ENCODE measurements at places on chromosomes 3 and 15.
A peak's percentile ranks its signal among the peaks of the same experiment; 100 is the strongest.

DNA sequence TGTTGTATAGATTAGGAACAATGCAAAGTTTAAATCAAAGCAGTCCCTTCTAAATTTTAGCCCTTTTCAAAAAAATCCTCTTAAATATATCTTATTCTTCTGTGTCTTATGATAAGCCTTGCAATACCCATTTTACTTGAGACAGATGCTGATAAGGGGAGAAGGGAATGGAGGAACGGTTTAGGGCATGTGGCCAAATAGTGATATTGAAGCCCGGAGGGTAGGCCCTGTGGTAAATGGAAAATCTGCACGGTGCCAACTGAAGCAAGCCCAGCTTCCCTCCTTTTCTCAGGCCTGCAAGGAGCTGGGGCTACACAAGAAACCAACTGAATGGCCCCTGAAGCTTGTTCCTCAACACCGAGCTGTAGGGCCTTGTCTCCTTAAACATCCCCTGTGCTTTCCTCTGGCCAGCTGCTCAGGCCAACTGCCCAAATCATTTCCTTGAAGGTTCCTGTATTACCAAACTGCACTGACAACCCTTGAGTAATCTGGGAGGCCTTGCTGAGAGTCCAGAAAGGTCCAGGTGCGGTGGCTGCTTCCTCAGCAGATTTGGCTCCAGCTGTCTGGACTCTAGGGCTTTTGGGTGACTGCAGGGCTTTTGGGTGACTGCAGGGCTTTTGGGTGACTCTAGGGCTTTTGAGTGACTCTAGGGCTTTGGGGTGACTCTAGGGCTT is 67.2 kb downstream of the NCEH1 start:
- no peak for DNase-seq

GRCh38 chr3:196440041-196440537 is 7.9 kb upstream of the UBXN7 start:
- no peak for DNase-seq

- no peak for DNase-seq
Measured at GRCh38 chr15:63044645-63045464, 2.3 kb downstream of the TPM1 start.

- DNase-seq = no peak
Measured at GRCh38 chr15:62128916-62129315, 36.2 kb downstream of the C2CD4B start.

- no peak for DNase-seq
Measured at GRCh38 chr3:141940194-141940776, 63.8 kb downstream of the ATP1B3 start.

GRCh38 chr15:90844696-90845095 is 23.7 kb upstream of the FURIN start:
- DNase-seq = no peak

DNA sequence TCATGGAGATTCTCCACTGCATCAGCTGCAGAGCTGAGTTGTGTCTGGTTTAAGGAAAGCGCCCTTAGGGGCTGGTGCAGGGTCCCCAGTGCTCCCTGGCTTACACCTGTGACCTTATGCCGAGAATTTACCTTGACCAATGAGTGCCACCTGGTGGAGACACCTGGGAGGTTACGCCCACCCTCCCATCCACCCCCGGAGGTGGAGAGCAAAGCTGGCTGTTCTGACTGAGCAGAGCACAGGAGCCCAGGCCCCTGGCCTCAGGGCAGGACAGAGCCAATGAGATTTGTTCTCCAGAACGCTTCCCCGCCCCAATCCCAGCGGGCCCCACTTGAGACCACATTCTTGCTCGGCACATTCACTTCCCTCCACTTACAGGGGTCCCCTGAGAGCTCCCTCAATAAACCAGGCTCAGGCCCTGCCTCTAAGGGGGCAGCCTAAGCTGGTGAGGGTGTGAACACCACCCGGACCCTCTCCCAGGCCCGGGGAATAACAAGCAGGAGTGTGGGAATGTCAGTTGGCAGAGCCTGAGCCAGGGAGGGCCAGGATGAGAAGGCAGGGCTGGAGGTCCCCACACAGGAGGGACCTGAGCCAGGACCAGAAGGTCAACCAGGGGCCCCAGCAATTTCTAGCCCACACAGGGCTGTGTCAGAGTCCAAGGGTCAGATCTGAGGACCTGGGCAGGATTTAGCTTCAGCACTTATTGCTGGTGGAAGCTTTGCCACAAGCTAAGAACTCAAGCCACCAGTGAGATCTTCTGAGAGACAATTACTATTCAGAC is 117.1 kb downstream of the TPRA1 start:
- peak; percentile 14 for DNase-seq

DNA sequence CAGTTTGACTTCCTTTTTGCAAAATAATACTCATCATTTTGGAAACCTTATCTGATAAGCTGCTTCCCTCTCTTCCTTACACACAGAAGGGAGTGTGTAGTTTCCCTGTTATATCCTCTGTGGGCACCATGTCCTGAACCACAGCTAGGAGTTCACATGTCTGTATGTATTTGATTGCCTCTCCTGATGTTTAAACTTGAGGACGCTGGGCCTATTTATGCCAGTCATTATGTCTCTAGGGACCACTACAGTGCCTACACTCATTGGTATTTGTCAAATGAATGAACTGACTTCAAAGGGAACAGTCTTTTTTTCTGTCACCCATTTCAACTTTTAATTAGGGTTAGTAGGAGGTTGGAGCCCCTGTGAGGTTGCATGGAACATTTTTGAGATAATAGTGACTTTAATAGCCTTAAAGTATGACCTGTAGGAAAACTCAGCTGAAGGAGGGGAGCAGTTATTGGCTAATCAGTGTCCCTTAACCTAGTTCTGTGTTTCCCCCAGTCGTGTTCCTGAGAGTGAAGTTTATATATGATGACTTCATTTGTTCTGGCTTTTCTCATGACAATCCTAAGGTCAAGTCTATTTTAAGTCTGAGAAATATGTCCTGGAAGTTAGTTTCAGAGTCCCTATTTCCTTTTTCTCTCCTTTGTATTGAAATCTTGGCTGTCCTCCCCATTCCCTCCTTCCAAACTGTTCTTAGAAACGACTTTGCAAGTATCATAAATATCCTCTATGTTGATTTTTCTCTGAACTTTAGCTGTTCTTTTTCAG is 28.9 kb downstream of the PDE8A start:
- no peak for DNase-seq

DNA sequence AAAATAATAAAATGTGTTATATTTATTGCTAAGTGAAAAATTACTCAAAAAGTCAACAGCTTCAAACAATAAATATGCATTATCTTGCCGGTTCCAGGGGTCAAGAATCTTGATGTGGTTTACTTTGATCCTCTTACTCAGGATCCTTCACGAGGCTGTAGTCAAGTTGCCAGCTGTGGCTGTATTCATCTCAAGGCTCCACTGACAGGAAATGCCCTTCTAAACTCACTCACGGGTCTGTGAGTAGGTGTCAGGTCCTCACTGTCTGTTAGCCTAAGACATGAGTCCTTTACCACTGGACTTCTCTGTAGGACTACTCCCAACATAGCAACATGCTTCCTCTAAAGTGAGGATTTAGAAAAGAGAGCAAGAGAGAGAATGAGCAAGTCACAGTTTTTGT is 983.0 kb downstream of the SI start:
- no peak for DNase-seq

- no peak for DNase-seq
Measured at GRCh38 chr3:136350557-136350956, 100.4 kb downstream of the PCCB start.

DNA sequence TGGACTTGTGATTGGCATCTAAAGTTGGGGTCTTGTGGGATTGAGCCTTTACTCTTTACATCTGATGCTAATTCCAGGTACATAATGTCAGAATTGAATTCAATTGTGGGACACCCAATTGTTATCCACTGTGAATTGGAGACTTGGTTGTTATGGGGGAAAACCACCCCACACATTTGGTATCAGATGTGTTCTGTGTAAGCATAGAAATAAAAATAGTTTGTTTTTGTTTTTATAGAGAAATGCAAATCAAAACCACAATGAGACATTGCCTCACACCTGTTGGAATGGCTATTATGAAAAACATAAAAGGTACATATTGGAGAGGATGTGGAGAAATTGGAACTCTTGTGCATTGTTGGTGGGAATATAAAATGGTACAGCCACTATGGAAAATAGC is 58.5 kb downstream of the CPA3 start:
- DNase-seq = no peak

DNA sequence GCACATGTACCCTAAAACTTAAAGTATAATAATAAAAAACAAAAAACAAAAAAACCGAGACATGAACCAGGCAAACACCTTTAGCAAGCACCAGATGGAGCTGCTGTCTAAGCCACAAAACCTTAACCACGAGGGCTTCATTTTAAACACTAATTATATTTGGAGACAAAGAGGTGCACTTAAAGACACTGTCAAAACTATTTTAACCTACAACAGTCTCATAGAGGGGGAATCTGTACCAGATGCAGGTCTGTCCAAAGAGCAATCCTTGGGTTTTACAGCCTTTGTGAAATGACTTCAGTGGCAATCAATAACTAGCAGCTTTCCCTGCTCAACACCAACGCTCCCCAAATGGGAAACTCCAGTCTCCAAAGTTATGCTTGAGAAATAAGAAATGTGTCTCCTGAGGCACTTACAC is 115.7 kb upstream of the TSPAN3 start:
- no peak for DNase-seq

DNA sequence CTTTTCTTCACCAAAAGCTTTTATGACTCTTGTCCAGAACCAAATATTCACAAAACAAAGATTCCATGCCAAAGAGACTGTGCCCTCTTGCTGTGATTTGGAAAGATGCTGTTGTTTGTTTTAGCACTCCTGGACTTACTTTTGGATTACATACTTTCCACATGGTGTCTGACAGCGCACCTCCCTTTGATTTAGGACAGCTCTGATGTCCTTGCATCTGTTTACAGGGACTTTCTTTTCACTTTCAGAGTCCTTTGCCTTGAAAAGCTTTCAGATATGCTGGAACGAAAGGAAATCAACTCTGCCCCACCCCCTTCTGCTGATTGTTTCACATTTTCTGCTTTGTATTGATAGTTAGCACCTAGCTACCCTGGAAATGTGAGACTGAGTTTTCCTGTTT is 133.0 kb upstream of the NR2E3 start:
- no peak for DNase-seq

DNA sequence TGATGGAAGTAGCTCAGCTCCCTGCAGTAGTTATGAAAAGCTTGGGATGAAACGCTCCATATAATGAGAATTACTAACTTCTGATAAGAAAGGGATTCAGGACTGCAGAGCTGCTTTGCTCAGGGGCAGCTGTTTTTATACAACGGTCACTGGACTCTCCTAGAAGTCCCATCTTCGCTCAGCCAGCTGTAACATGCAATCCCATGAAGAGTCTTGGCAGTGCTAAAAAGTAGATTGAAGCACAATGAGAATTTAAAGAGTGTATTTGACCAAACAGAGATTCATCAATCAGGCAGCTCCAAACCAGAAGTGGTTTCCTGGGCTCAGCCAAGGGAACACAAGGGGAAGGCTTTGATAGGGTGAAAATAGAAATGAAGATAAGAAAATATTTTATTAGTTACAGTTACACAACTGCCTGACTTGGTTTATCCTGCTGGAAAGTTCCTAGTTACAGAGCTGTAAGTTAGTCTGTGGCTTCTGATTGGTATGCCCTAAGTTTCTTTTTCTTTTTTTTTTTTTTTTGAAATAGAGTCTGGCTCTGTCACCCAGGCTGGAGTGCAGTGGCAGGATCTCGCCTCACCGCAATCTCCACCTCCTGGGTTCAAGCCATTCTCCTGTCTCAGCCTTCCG is 24.1 kb downstream of the SIDT1 start:
- no peak for DNase-seq

DNA sequence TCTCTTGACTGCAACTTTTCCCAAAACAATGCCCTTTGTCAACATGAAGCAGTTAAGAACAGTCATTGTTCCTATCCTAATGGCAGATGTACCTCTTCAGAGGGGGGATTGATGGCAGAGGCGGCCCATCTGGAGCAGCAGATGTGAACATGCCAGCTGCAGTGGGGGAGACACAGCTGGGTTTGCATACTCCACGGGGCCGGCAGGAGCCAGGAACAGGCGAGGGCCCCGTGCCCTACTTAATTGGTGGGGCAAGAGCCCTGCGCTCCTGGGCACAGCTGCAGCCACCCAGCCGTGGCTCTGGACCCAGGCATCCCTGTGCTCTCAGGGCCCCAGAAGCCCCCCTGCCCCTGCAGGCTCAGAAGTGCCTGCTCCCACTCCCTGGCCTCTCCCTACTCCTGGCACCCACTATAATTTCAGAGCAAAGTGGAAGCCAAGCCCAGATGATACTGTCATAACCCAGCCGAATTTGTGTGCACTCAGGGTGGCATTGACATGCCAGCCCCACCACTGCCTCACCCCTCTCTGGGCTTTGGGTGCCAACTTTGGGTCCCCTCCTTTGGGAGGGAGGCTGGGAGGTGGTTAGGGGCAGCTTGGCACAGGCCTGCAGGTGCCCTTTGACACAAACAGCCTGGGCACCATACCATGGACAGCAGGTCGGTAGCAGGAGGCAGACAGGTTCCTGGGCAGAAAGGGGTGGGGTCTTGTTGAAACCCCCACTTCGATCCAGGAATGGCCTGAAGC is 34.6 kb downstream of the ROPN1B start:
- no peak for DNase-seq

- no peak for DNase-seq
Measured at GRCh38 chr15:55407498-55408011, 604 bp downstream of the CCPG1 start.

DNA sequence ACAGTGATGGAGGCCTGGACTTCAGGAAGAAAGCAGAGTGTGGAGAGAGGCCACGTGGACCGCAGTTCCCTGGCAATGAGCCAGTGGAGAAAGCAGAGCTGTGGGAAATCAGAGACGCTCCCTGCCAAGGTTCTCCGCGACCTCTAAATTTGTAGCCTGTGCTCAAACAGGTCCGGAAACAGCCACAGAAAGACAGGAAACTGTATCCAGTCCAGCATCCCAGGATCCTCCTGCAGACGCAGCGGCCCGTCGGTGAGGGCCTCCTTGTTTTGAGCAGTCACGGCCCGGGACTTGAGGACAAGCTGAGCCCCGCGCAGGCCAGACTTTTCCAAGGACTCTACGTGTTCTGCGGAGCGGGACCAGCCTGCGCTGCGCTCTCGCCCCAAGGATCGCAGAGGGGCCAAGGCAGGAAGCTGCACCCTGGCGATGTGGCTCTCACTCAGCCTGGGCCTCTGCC is 22.3 kb downstream of the RPSA start:
- DNase-seq = no peak

- DNase-seq = no peak
Measured at GRCh38 chr15:68515371-68516095, 63.3 kb upstream of the CORO2B start.

DNA sequence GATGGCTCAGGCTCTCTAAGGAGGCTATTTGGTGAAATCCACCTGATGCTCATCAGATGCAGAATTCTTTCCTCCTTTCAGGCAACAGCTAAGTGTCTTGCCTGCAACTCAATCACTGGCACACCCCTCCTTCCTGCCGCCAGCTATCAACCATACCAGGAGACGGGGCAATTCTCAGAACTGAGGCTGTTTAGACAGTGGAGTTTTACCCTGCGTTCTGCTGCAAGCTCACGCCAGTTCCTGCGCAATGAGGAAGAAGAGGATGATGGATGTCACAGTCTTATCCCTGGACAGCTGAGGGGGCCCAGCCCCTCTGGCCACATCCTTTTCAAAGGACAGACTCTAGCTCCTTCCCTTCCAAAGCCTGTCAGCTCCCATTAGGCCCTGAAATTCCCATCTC is 7.0 kb upstream of the MANF start:
- DNase-seq = no peak
